T47D (cell line): ENCODE measurements at places on chromosomes 12 and 14.

- no peak for DNase-seq
Observed at GRCh38 chr14:44505588-44505987, 1.5 kb downstream of the FSCB start.

DNA sequence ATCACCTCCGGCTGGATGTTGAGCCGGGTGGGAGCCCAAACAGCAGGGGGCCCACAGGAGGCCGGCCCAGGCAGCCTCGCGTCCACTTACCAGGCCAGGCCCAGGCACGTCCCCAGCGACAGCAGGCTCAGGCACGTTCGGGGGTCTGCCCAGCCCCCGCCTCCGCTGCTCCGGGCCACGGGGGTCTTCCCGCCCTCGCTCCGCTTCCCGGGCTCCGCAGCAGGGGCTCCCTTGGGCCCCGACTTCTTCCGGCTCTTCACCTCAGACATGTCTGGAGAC, 216 bp downstream of the IKBIP start:
- no peak for DNase-seq

DNA sequence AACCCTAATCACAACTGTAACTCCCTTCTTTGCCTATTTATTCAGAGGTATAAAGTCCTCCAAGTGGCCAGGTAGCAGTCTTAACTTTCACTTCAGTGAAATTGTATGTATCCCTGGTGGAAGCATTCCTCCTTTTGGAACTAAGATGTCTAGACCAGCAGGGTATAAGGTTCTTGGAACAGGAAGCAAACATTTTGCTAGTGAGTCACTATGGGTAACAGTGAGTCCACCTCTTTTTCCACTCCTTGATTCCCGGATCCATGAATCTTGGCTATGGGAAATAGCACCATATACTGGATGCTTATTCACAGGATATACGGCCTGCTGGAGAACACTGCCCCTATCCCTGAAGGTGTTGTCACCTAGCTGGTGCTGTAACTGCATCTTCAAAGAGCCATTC, 80.2 kb downstream of the KCNA5 start:
- DNase-seq, result no peak

DNA sequence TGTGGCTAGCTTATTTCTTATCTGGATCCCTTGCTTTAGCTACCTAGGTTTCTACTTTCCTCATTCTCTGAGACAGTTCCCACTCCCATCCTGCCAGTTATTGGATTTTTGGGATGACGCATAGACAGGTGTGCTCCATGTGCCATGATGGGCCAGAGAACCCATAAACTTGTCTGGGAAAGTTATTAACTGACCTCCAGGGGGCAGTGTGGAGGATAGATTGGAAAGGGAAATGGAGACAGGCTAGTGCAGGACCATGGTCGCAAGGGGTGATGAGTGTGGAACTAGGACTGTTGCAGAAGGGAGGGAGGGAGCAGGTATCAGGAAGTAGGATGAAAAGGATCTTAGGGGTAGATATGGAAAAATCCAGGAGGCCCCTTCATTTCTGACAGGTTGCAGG, 80.3 kb downstream of the ESRRB start:
- peak; percentile 60 for DNase-seq

GRCh38 chr12:112122823-112123690, 2.3 kb upstream of the TRAFD1 start:
- no peak for DNase-seq

DNA sequence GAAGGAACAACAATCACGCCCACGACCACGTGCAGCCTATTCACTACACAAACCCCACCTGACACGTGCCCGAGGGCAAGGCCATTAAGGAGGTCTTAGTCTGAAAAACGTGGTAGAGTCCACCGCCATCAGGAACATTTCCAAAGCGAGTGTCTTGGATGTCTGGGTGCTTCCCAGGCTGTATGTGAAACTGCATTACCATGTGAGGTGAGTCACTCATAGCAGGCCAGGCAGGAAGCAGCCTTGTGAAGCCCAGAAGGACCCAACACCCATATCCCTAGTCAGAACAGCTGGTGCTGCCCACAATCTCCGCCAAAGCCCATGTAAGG, 3.3 kb upstream of the KRT79 start:
- DNase-seq, result no peak

- DNase-seq, result peak; percentile 64
Observed at GRCh38 chr12:47944685-47945340, 18.6 kb upstream of the TMEM106C start.

- DNase-seq, result no peak
Observed at GRCh38 chr12:46523863-46524770, 151.5 kb upstream of the SLC38A2 start.

GRCh38 chr12:76025601-76026575, 5.7 kb downstream of the PHLDA1 start:
- DNase-seq, result no peak

GRCh38 chr12:83149987-83150386, 463.3 kb downstream of the TMTC2 start:
- DNase-seq, result no peak

GRCh38 chr14:102586420-102587104, 5.9 kb upstream of the RCOR1 start:
- DNase-seq, result no peak

DNA sequence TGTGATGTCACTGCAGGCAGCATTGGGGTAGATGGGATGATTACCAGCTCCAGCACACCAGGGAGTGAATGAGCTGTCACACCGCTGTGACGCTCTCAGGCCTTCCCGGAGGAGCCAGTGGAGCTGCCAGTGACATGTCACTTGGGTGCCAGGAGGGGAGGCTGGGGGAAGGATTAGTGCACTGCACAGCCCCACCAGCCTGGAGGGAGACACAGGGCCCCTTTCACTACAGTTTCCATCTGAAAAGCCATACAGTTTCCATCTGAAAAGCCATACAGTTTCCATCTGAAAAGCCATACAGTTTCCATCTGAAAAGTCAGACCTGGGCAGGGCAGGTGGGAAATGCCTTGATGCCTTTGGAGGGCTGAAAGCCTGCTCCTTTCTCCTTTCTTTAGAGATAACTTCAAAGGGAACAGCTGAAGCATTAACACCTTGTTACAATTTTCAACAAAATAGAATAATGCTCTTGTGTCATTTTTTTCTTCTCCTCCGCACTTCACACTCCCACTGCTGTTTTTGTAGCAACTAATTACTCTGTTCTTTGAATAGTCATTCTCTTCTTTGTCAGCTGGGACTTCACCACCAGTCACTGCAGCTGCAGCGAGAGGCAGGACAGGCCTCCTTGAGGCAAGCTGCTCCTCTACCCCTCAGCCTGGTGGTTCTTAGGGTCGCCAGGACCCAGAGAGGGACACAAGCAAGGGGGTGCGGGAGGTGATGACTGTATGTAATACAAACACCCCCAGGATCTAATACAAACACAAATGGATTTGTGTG, 256.9 kb upstream of the RGS6 start:
- no peak for DNase-seq

- peak; percentile 76 for DNase-seq
Observed at GRCh38 chr12:54603173-54603814, 14.8 kb upstream of the PPP1R1A start.

- no peak for DNase-seq
Observed at GRCh38 chr12:109359131-109359690, 11.5 kb downstream of the MYO1H start.

DNA sequence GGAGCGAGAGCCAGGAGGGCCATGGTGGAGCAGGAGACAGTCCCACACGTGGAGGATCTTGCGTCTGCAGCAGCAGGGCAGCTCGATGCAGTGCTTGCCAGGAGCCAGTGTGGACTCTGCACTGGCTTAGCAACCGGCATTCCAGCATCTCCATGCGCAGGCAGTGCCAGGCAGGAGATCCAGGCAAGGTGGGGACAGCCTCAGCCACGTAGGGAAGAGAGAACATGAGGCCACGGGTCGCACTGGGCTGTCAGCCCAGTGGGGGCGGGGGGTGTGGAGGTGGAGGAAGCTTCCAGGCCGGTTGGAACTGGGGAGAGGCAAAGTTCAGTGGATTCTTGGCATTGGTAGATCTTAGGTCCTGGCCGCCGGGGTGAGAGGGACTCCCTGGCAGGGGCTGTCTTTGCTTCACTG, 121.0 kb upstream of the EVL start:
- DNase-seq, result no peak

DNA sequence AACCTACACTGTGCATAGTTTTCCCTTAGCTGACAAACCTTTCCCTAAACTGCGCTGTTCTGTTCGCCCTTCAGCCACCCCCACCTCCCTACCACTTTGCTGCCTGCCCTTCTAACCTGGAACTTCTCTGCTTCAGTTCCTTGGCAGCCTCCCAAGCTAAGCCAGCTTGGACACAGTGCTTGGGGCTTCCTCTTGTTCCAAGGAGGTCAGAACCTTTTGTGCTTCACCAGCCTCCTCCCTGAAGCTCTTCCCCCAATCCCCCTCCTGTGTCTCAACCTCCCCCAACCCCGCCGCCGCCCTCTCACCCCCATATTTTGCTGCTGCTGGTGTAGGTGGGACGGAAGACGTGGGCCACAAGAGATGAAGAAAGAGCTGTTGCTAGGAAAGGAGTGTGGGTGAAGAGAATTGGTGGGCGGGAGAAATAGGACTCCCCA, 8.1 kb upstream of the RIC8B start:
- no peak for DNase-seq

GRCh38 chr12:4164188-4164558, 109.4 kb upstream of the CCND2 start:
- DNase-seq, result no peak

DNA sequence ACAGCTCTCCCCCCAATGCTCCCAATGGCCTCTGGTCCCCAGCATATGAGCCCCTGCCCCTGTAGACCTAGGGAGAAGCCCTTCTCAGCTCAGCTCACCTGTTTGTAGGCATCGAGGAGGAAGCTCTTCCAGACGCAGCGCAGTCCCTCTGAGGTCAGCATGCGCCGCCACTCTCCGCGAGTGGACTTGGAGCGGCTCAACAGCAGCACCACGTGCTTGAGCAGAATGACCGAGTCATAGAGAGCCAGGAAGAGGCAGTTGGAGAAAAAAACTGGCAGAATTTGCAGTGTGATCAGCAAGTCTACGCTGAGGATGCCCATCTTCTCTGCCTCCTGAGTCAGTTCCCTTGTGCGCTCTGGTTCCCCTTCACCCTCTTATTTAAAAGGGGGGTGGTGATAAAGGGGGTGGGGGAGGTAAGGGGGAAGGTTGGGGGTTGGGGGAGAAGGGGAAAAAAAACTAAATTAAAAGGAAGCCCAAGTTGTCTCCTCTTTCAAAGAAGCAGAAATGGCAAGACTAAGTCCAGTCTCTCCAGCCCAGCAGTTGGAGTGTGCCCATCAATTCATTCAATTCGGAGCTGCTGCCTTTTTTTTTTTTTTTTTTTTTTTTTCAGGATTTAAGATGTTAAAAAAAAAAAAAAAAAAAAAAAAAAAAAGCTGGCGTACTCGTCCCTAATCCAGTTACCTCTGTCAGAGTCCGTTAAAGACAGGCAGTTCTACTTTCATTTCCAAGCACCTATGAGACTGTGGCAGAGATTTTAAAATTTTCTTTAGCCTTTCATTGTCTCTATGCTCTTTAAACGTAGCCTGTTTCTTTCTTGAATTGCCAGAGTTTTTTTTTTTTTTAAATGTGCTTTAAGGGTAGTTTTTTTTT, at the start of gene DIO2:
TSS of gene DIO2 (minus strand) at position 352 of the 870 bp plus-strand sequence. CDS start at position 320, 32 bp downstream.
- DNase-seq, result no peak

DNA sequence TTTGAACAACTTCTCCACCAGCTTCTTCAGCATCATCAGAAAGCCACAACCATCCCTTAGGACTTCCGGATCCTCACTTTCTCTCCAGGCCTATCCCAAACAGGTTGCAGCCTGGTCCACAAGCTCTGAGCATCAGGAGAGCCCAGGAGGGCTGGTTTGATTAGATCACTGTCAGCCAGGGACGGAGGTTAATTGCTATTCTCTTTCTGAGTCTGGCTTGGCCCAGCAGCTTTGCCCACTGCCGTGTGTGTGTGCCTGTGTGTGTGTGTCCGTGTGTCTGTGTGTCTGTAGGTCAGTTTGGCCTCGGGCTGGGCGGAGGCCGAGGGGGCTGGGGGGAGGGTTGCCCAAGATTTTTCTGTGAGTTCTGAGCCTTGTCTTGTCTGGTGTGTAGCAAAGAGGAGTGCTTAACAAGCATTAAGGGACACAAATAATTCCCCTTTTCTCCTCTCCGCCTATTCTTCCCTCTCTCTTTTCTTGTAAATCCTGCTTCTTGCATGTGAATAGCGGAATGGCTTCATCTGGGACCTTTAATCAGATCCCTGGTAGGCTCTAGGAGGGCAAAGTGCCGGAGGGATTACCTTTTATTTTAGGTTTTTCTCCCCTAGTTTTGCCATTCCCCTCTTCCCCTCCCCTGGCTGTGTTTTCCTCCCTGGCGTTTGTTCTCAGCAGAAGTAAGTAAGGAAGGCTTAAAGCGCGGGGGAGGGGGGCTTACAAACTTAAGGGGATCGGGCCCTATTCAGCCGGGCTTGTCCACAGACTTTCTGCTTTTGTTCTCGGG, 138.2 kb upstream of the LHX5 start:
- no peak for DNase-seq

- no peak for DNase-seq
Observed at GRCh38 chr12:14696265-14696741, at the start of gene GUCY2C. TSS of gene GUCY2C (minus strand) at chr12:14696599. CDS start at chr12:14696448, 151 bp downstream.

DNA sequence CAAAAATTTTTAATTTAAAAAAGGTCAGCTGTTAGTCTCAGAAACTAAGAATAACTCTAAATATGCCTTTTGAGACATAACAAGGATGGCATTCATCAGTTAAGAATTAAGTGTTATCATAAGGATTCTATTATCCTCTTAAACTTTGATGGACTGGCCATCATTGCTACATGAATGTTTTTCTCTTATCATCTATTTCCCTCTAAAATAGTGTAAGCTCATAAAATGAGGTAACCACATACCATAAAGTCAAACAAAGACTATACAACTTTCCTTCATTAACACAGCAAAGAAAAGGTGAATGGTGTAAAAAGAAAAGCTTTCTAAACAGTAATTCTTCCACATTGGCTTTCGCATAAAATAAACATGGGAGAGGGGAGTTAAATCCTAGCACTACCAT, 41.1 kb downstream of the TMTC1 start:
- no peak for DNase-seq

GRCh38 chr12:91636721-91637120, 454.1 kb upstream of the DCN start:
- no peak for DNase-seq

GRCh38 chr14:51626788-51627187, 24.9 kb upstream of the FRMD6 start:
- DNase-seq, result no peak

DNA sequence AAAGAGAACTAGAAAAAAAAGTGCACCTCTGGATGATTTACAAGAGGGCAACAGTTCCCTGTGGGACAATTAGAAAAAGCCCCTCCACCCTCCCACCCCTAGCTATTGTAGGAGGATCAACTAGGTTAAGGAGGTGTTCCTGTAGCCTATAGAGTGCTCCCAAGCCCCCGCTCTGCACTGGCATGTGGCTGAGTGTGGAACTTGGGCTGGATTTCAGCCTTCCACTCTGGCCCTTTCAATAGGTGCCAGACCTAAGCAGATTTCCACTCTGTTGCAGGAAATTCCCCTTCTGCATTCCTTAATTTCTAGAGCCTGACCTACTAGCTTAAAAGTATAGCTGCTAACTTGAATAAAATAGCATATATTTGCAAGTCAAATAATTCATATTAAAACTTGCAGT, 2.8 kb downstream of the NFATC4 start:
- no peak for DNase-seq

DNA sequence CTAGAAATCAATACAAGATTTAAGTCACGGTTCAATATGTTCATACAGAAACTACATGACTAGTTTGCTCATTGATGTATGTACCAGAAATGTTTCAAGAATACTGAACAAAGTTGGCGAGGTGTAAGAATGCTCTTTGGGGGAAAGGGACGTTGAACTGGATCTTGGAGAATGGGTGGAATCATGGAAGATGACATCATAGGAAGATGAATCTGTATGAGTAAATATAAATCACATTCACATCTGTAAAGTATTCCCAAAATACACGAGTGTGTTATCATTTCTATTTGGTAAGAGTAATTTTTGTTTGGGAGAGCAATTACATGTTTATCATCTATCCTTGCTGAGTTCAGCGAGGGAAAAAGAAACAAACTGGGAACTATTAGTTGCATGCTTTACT, 162.2 kb upstream of the TMTC1 start:
- no peak for DNase-seq
